Fibroblast of gingiva (primary cell): ENCODE measurements at places on chromosomes 12 and 14.

DNA sequence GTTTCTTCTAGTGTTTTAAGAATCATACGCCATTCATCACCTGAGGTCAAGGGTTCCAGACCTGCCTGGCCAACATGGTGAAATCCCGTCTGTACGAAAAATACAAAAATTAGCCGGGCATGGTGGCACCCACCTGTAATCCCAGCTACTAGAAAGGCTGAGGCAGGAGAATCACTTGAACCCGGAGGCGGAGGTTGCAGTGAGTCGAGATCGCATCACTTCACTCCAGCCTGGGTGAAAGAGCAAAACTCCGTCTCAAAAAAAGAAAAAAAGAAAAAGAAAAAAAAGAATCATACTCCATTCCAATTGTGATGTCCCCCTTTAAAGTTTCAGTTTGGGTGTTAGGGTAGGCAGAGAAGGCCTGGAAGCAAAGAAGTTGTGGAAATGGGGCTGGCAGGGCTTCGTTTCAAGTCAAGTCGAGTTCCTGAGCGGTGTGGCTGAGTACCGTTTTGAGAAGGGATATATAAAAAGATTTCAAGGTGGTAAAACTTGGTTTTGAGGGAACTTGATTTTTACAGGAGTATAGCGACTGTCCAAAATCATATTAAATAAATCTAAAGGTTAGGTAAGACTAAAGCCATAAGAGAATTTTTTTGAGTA is 1.5 kb upstream of the TAOK3 start:
- DNase-seq = no peak

- DNase-seq = no peak
These were observed 5.5 kb upstream of the C12orf43 start for GRCh38 chr12:121021754-121022153.

GRCh38 chr14:85468816-85469215 is 61.1 kb upstream of the FLRT2 start:
- DNase-seq = no peak

DNA sequence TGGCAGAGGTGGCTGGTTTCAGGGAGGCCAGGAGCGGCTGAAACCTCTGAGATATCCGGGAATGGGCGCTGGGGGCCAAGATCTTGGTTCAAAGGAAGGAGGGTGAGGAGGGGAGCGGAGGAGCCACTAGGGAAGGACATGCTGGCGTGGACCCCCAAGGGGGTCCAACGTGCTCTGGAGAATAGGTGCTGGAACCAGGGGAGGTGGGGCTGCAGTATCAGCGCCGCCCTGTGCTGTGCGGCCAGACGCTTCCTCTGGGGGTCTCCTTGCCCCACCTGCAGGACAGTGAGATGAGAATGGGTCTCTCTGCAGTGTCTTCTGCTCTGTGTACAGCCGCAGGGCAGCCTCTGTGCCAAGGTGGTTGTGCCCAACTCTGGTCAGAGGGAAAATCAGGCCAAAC is 2.5 kb downstream of the FAM181A start:
- no peak for DNase-seq

- peak; percentile 7 for DNase-seq
These were observed 155.0 kb downstream of the NUAK1 start for GRCh38 chr12:105983622-105984320.

- DNase-seq = no peak
These were observed 723.8 kb upstream of the FLRT2 start for GRCh38 chr14:84806181-84806580.

GRCh38 chr12:69602954-69603353 is 7.8 kb downstream of the LRRC10 start:
- no peak for DNase-seq

GRCh38 chr12:108832730-108833354 is 24.5 kb downstream of the SSH1 start:
- DNase-seq = peak; percentile 89

DNA sequence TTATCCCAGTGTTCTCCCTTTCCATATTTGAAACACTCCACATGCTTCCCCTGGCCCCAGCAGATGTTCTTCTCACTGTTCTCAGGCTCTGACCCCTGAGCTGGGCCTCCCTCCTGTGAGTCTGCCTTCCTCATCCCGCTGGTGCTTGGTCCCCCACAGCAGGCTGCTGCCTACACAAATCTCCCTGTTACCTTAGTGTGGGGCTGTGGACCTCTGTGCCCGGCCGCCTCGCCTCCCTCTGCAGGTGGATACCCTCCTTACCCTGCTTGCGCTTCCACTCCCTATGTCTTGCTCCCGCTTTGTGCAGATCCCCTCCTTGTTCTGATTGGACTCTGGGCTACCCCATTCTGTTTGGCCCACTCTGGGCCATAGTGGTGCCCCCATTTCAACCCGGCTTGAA is 6.9 kb downstream of the DERA start:
- DNase-seq = no peak

GRCh38 chr14:27392153-27392552 is 794.3 kb upstream of the NOVA1 start:
- no peak for DNase-seq

DNA sequence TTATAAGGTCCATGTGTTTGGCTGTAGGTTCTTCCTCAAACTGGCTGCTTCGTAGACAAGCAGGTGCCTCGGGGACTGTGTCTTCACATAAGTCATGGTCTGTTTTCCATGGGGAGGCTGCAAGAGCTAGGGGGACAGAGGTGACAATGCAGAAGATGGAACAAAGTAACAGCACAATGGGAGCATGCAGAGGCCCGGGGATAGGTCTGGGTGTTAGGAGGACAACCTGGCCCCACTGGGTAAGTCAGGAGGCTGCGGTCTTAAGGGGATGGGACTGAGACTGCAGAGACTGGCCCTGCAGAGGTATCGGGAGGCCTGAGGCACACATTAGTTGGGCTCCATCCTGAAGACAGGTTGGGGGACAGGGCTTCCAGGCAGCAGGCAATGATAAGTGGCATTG is 88.9 kb downstream of the NTF3 start:
- no peak for DNase-seq

GRCh38 chr14:33457617-33458016 is 493.3 kb downstream of the EGLN3 start:
- DNase-seq = no peak

GRCh38 chr12:15988983-15989755 is 78.0 kb downstream of the DERA start:
- no peak for DNase-seq

DNA sequence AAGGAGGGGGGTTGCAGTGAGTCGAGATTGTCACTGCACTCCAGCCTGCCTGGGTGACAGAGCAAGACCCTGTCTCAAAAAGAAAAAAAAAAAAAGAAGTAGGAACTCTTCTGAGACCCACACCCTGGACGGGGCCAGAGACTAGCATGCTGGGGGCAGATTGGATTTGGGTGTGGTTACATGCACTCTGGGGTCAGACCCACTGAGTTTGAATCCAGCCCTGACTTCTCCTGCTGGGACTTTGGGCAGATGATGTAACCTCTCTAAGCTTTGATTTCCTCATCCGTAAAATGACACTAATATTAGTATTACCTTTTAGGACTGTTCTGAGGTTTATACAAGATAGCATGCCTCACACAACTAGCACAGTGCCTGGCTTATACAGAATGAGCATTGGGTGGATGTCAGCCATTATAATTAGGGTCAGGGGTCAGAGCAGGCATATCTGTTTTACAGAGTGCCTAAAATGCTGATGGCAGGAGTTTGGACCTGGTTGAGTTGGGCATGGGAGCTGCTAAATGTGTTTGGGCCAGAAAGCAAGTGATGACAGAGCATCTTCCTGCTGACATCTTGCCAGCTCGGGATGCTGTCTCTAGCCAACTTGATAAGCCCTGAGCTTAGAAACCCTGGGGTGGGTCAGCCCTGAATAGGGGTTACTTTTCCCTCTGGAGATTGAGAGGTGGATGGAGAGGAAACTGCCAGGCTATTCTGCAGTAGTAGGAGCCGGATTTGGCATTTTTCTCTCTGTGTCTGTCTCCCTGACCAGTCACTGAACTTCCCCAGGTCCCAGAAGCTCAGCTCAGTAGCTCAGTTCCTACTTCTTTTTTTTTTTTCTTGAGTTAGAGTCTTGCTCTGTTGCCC is 15.5 kb downstream of the TPCN1 start:
- DNase-seq = no peak

DNA sequence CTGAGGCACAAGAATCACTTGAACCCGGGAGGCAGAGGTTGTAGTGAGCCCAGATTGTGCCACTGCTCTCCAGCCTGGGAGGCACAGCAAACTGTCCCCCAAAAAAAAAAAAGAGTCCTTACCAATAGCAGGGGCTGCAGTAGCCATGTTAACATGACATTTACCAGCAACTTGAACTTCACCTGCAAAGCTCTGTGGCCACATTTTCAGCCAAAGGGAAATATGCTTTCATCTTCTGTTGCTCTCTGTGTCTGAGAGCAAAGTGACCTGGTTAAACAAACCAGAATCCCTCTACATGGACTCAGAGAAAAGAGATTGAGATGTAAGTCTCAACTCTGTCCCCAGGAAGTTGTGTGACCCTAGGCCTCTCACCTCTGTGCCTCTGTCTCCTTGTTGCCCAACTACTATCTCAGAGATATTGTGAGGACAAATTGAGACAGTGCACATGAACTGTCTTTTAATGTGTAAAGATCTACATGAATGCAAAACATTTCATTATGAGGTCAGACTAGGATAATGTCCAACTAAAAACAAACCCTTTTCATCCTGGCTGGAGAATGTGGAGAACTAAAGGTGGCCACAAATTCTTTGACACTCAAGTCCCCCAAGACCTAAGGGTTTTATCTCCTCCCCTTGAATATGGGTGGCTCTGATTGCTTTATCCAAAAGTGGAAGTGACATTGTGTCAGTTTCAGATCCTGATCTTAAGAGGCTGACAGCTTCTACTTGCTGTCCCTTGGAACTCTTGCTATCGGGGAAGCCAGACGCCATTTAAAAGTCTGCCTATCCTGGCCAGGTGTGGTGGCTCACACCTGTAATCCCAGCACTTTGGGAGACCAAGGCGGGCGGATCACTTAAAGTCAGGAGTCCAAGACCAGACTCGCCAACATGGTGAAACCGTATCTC is 24.7 kb upstream of the P2RX4 start:
- no peak for DNase-seq

GRCh38 chr12:68855771-68856170 is 47.8 kb downstream of the MDM2 start:
- no peak for DNase-seq

DNA sequence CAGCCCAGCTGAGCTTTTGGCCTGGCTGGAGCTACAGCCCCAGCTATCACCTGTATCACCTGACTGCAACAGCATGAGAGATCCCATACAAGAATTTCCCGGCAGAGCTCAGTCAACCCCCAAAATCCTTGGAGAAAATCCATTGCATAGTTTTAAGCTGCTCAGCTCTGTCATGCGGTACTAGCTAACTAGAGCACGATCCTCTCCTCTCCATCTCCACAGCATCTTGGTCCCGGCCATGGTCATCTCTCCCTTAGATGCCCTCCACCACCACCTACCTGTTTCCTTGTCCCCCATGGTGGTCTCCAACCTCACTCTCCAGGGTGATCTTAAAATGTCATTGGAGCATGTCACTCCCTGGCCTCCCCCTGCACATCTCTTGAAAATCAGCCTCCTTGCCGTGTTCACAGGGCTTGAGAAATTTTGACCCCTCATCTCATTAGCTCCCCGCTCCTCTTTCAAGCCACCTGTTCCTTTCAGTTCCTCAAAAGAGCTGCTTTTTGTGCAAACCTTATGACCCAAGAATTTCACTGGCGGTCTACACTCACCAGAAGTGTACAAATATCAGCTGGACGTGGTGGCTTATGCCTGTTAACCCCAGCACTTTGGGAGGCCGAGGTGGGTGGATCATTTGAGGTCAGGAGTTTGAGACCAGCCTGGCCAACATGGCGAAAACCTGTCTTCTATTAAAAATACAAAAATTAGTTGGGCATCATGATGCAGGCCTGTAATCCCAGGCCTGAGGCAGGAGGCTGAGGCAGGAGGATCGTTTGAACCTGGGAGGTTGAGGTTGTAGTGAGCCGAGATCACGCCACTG is 8.1 kb upstream of the CLMN start:
- DNase-seq = no peak

DNA sequence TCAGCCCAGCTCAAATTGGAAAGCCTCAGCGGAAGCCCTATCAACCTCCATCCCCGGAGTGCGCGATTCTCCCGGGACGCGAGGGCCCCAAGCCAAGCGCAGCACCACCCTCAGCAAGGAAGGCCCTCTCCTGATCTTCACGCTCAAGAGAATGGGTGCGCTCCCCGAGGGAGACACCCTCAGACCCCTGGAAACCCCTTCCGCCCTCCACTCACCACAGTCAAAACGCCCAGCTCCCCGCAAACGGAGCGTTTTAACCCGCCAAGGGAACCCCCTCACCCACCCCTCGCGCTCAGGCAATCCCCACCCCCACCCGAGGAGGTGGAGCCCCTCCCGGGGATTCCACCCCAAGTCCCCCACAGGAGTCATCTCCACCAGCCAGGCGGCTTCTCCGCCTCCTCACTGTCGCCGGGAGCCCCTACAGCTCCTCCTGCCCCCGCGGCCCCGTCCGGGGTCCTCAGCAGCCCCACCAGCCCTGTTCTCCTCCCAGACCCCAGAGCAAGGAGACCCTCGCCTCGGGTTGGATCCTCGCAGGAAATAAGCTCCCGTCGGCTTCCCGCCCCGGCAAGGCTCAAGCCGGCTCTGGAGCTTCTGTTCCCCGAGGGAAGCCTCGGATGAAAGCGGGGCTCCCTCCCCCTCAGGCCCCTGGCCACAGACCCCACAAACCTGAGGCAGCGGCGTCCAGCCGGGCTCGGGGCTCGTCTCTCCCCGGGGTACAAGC is 507 bp downstream of the BAZ2A start:
- no peak for DNase-seq

- no peak for DNase-seq
These were observed 1.5 kb downstream of the TMEM132C start for GRCh38 chr12:128268379-128268995.
